ENCODE measurements at places on chromosomes 3 and 15. TPM values are rescaled to one million over a fixed set of nuclear protein-coding genes. Genes with fewer than 3 reads are reported as not detected.

SLC2A2 gene
- not detected for total RNA-seq

TMEM207 gene
- total RNA-seq: not detected

DUOXA1 gene
- total RNA-seq: 0.47 TPM

SLC38A3 gene
- 6.2 TPM for total RNA-seq

CYP1A1 gene
- not detected for total RNA-seq

CSPG4 gene
- 10.2 TPM for total RNA-seq
